ENCODE measurements at places on chromosomes 7 and 10. TPM values are rescaled to one million over a fixed set of nuclear protein-coding genes. Genes with fewer than 3 reads are reported as not detected.

Gene LLCFC1
- total RNA-seq, result not detected

Gene PHTF2
- 69.9 TPM for total RNA-seq

Gene PDLIM1
- total RNA-seq, result 44.4 TPM

Gene CRYGN
- 0.99 TPM for total RNA-seq

Gene ZNF804B
- not detected for total RNA-seq

Gene SPDYE16
- 0.91 TPM for total RNA-seq

Gene NUPR2
- total RNA-seq, result not detected

Gene FKBP9
- 0.42 TPM for total RNA-seq

Gene GPC2
- 8.5 TPM for total RNA-seq

Gene HHEX
- total RNA-seq, result 3.9 TPM

Gene ZC3HAV1L
- 2.2 TPM for total RNA-seq

Gene TFEC
- total RNA-seq, result 0.47 TPM

Gene SH3PXD2A
- total RNA-seq, result 10.9 TPM

Gene GRID2IP
- 0.18 TPM for total RNA-seq

Gene AMPH
- total RNA-seq, result not detected

Gene NUDT5
- 27.8 TPM for total RNA-seq

Gene OR13A1
- not detected for total RNA-seq

Gene MRC1
- total RNA-seq, result 0.39 TPM

Gene DENND2A
- total RNA-seq, result not detected

Gene NEUROG3
- total RNA-seq, result not detected

Gene SYT15
- total RNA-seq, result 1.0 TPM

Gene EPHB6
- total RNA-seq, result 59.9 TPM

Gene KNDC1
- 1.1 TPM for total RNA-seq

Gene TUBB8
- total RNA-seq, result not detected

Gene SPDYE6
- total RNA-seq, result not detected

Gene CASD1
- 22.9 TPM for total RNA-seq

Gene SORBS1
- 2.5 TPM for total RNA-seq

Gene ZNF32
- 19.2 TPM for total RNA-seq

Gene TBRG4
- 85.1 TPM for total RNA-seq

Gene ZNF479
- total RNA-seq, result not detected
